Activated CD4-positive, alpha-beta T cell treated with anti-CD3 and anti-CD28 coated beads, Interleukin-2, amount 50 U/mL, for 4 hours (primary cell): ENCODE measurements at places on chromosomes 1 and 21.

- DNase-seq = no peak
Measured at GRCh38 chr1:64476251-64476952, 6.5 kb downstream of the CACHD1 start.

DNA sequence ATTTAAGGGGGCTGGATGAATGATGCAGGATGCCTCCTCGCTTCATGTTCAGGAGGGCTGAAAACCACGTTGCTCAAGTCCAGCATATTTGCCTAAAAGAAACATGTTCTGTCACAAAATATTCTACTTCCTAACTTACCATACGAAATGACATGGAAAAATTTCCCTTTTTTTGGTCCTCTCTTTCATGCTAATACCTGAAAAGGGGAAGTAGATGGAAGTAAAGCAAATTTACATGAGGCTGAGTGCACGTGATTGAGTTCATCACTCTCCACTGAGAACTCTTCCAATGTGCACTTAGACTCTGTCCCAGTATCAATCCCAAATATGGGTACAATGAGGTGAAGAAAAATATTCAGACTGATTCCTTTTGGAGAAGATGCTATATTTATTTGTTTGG is 23.0 kb downstream of the XCL2 start:
- no peak for DNase-seq

DNA sequence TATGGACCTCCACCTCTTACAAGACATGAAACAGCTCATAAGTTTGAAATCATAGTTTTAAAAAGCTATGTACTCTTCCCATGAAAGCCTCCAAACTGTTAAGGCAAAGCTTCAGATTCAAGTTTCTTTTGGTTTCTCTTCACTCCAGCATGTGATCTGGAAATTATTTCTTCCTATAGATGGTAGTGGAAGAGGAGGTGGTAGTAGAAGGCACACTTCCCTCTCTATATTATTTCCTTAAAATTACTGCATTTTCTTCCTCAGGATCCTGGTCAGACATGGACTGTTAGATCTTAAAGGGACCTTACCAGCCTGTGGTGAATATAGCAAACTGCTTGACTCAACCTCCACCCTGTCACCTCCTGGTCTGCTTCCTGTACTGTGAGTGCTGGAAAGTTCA is 31.9 kb downstream of the NHLH2 start:
- DNase-seq = no peak

- DNase-seq = no peak
Measured at GRCh38 chr1:209647156-209647555, 5.1 kb downstream of the LAMB3 start.

DNA sequence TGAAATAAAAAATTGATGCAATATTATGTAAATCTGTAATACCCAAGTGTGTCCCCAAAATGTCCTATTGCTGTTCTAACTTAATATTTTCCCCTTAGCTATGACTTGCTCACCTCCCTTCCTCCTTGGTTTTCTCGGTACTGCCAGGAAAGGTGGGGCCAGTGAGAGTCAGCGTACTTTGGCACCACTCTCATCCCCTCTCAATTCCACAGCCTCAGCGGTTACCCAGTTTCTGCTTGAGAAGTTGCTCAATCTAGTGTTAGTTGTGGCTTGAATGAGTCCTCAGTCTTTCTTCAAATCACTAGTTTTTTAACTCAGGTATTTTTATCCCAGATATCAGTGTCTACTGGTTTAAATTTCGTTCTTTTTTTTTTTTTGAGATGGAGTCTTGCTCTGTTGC is 32.3 kb downstream of the BCAS2 start:
- DNase-seq = no peak

DNA sequence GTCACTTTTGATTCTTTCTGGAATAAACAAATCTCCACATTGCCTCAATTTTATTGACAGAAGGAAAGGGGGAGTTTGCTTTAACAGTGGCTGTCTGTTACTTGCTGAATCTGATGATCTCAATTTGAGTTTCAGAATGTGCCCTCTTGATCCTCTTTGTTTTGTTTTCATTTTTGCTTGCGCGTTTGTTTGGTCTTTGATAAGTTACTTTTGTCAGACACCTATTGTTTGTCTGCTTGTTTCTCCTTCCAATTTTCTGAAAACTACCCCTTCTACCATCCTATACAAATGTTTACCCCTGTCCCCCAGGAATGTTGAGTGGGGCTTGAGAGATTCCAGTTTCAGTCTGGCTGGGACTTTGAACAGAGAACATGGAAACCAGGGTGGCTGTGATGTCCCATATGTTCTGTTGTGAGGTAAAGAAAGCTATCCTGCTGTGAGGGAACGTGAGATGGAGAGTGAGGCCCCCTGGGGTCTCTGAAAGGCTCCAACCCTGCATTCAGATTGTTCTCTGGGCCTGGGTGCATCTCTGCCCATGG is 11.8 kb upstream of the XCL2 start:
- DNase-seq = no peak

DNA sequence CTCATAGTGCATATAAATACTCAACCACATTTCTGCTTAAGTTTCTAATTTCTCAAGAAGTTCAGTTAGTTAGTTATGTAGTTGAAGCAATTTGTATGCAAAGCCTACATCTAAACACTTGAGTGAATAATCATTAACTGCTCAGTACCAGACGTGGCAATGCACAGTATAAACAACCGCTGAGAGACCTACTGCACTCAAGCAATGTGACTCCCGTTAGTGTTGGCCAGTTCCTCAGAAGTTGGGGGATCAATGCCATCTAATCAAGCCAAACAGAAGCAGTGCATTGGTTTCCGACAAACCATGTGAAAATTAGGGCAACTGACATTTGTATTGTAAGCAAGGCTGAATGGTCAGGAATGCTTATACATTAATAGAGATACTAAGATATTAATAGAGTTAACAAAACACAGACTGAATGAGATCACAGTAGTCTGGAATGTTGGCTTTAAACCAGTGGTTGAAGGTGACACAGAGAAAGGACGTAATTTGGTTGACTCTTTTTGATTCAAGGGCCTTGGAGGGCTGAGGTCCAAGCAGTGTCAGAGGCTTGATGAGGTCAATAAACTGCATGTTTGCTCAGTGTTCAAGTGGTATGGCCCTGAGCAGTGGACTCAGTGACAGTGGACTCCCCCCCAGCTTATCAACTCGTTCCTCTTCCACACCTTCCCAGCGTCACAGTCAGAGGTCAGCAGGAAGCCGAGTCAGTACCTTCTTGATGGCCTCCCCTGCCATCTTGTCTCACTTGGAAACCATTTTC is 255.5 kb downstream of the CTH start:
- DNase-seq = no peak

DNA sequence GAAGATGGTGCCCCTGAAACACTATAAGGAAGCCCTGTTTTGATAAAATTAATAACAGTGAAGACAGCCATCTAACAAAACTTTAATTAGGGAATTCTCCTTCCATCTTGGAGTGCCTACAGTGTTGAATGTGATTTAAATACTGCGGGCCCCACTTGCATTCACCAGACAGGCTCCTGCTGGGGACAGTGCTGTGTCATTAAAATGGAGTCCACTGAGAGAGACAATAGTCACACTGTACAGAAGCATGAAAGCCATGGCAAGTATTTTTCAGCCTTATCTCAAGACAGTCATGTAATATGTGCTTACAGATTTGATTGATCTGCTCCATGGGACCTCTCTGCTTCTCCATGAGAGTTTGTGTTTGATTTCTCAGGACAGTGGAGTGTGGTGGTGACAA is 29.7 kb upstream of the ZBTB18 start:
- no peak for DNase-seq

DNA sequence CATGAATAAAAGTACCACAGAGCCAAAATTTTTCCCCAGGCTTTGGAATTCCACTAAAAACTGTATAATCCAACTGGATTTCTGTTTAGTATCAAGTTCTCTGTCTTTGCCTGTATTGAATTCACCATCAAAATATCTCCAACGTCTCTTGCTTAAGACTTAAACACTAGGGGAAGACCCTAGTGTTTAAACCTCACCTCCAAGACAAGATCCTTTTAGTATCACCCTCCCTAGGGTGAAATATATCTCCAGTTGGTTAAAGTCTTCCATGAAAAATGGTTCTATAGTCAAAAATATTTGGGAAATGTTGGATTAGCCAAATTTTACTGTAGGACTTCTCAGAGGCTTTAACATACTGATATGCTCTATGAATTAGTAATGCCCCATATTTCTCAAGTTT is 8.1 kb upstream of the XCL1 start:
- no peak for DNase-seq

- DNase-seq = no peak
Measured at GRCh38 chr1:61181067-61182038, 99.0 kb downstream of the NFIA start.

DNA sequence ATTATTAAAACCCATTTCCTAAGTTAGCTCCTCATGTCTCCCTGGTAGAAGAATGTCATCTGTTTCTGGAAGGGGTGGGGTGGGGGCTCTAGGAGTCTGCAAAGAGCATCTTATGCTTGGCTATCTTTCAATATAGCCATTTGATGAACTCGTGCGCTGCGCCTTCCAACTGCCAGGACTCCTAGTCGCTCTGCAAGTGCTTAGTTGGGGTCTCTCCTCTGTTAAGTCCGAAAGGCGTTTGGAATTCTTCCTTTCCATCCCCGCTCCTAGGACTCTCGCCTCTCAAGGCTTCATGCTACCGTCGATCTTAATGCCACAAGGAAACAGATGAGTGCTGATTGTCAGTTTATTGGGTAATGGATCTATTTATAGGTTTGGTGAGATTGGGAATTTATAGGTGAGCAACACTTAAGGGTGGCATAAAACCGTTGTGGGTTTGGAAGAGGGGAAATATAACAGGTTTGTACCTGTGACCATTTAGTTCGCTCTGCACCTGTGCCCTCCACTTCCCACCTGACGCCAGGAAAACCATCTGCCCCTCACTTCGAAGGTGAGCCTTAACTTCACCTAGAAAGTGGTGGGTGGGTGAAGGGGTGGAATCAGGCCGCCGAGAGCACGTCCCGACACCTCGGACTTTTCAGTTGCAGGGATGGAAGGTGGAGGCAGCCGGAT is 1.1 kb downstream of the KCNH1 start:
- no peak for DNase-seq

- peak; percentile 66 for DNase-seq
Measured at GRCh38 chr1:234478152-234478480, 863 bp downstream of the TARBP1 start.

DNA sequence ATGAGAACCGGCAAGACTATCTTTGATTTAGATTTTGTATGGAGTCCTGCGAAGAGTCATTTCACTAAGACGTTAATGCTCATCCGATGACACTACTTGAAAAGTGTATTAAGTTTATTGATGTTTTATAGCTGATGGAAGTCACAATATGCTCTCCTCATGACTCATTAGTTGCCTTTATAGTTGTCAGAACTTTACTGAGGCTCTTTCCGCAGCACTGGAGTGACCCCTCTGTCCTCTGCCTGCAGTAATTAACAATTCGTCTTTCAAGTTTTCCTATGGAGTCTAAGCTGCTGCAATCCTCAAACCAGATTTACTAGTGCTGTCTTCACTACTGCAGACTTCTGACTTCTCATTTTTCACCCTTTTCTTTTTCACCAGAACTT is 853 bp downstream of the USP16 start:
- DNase-seq = no peak

GRCh38 chr1:177181631-177182291 is 11.0 kb downstream of the BRINP2 start:
- no peak for DNase-seq

DNA sequence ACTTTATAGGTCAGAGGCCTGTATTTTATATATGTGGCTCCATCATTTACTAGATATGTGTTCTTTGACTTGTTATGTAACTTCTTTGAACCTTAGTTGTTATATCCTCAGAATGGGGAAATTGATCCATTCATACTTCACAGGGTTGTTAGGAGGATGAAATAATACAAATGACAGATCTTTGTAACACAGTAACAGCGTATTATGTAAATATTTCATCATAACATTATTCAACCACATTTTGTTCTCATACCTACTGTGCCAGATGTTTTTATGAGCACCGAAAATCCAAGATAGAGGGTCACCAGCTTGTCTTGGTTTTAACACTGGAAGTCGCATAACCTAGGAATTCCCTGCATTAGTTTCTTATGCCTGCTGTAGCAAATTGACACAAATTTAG is 3.3 kb downstream of the SUCO start:
- DNase-seq = no peak

DNA sequence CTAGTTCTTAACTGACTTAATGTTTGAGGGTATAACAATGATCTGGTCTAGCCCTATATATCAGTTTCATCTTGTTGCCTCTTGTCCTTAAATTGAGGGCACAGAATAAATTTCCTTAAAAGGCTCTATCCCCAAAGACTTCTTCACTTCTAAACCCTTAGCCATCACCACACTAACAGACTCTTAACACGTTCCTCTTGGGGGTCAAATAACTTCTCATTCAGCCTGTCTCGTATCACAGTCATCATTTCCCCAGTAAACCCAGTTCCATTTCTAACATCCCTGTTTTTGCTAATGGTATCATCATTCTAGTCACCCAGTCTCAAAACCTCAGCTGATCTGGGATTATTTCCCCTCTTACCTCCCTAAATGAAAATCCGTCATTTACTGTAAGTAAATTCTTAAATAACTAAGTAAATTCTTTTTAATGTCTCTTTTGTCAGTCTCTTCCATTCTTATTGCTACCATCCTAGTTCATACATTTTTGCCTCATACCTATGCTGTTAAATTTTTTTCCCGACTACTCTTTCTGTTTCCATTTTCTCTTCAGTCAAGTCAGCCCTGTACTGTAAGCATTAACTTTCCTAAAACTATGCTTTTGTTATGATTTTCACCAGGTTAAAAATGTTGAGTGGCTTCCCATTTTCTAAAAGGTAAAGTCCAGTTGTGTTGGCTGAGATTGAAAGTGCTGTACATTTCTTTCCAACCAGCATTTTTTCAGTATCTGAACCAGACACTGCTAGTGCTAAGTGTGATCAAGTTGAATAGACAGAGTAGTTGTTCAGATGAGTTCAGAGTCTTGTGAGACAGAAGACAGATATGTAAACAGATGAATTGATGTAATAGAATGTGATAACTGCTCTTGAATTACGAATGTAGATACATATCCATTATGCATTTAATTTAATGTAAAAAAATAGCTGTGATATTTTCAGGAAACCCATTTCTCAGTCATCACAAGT is 6.9 kb downstream of the CTTNBP2NL start:
- DNase-seq = no peak

DNA sequence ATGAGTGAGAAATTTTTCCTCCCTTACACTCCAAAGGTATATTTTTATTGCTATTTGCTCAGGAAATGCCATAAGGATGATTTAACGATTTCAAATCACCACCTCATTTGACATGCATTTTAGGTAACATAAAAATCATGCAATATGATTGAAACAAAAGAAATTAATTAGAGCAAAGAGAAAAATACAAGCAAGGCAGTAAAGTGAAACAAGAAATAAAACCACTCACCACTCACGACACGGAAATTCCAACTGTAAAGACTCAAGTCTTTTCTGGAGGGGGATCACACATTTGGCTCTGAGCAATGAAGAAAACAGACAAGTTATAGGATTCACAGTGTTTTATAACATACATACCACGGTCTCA is 86.8 kb upstream of the ARHGAP29 start:
- DNase-seq = no peak

DNA sequence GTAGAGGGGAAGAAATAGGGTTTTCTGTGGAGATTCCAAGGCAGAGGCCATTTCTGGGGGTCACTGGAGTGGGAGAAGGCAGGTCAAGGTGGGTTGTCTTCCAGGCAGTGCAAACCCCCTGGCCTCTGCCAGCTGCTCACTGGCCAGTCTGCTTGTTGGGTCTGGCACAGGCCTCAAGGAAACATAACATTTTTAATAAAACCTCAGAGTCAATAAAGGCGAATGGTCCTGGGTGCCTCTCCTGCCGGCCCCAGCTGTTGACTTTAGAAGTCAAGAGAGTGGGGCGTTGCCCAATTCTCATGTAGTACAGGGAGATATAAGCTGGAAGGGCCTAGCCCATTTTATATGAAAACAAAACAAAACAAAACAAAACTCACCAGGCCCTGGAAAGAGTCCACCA is 36.6 kb downstream of the RUNX3 start:
- no peak for DNase-seq
